ENCODE measurements at places on chromosomes 16 and 17.

DNA sequence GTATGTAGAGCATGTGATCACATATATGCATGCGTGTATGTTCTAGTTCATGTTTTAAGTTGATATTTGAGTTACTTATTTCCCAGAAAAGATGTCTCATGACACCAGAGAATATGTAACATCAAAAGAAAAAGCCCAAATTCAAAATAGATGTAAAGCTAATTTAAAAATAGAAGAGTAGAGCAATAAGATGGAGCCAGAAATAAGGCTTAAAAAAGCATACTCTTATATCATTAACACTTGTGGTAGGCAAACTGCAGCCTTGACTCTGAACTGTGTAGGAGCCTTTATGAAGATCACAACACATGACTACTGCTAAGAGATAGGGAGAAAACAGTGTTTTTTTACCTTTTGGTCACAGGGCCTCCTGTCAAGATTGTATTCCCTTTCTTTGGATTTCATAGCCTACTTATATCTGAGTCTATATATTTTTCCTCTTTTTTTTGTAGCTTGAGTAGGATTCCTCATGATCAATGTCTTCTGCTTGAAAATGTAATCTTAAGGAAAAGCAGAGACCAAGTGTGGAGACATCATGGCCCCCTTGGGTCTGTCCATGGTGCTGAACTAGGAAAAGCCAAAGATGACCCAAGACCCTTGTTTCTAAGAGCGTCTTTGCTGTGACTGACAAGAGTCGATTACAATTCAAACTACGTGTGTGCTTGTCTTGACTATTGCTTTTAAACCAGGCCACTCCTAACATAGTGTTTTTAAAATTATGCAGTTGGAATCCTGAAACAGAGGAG is 390.4 kb downstream of the SHISA9 start:
- DNase-seq = no peak

GRCh38 chr17:82321947-82322466 is 4.6 kb upstream of the CD7 start:
- no peak for DNase-seq

DNA sequence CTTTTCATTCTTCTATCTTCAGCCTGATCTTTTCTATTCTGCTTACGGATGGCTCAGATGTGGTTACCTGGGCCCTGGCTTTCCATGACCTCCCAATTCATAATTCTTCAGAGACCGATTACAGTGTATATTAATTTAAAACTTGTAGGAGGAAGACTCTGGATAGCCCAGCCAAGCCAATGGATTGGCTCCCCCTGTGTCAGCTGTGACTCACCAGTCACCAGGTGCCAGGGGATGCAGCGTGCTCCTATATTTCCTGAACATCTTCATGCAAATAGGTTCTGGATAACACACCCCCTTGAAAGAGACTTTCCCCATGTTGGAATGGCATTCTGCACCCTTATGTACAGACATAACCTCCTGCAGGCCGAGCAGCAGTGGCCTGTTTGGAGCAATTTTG is 208.3 kb upstream of the WSCD1 start:
- DNase-seq = no peak

- DNase-seq = no peak
Measured at GRCh38 chr17:64164596-64165285, 34.8 kb upstream of the ERN1 start.

GRCh38 chr17:41496803-41497484 is 7.2 kb upstream of the KRT36 start:
- peak; percentile 40 for DNase-seq

DNA sequence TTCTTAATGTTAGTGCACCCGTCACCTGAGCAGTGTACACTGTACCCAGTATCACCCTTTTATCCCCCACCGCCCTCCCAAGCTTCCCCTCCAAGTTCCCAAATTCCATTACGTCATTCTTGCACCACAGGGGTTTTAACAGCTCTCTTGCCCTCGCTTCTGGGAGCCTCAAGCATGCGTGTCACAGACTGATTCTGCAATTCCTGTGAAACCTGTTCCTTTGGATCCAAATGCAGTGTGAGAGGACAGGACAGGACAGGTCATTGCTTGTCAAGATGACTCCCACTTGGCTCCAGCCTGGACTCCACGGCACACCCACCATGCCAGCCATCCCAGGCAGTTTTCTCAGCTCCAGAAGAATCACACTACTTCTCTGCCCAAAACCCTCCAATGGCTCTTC is 44.1 kb downstream of the CYB5D2 start:
- DNase-seq = no peak

- peak; percentile 73 for DNase-seq
Measured at GRCh38 chr17:7004398-7005253, 7.8 kb upstream of the RNASEK start.

GRCh38 chr17:58316260-58316960 is 12.2 kb downstream of the TSPOAP1 start:
- DNase-seq = no peak

- DNase-seq = no peak
Measured at GRCh38 chr17:45129426-45129939, 2.8 kb downstream of the PLCD3 start.

DNA sequence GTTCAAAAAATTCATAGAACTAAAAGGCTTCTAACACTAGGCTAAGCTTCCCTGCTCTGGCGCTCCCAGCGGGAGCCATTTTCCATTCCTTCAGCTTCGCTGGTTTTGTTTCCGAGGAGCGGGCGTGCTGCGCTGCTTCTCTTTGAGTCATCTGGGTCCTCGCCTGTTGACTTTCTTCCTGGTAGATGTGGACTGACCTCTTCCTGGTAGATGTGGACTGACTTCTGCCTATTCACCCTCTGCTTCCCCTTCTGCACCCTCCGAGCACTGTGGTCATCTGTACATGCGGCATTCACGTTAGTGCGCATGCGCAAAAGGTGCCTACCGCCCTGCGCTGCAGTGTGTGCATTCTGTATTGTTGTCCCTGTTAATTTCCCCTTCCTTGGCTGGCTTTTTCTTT is 40.8 kb upstream of the SEC14L1 start:
- DNase-seq = no peak

- DNase-seq = no peak
Measured at GRCh38 chr17:49403514-49404289, 11.0 kb downstream of the PHB1 start.

GRCh38 chr16:15829460-15829859 is 27.4 kb downstream of the MYH11 start:
- DNase-seq = no peak

DNA sequence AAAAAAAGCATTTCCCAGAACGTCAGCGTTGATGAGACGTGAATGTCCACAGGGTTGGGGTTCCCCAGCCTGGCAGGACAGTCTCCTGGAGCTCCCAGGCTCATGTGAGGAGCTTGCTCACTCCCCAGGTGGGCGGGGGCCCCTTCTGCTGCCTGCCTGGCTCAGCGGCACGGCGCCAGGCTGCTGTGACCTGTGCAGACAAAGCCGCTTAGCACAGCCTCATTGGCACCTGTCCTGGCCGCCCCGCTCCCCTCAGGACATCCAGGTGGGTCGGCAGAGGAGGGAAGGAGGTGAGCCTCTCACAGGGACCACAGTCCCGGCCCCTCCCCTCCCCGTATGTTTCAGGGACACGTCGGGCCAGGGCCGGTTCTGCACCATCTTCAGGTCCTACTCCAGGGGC is 12.9 kb upstream of the WFIKKN1 start:
- no peak for DNase-seq

DNA sequence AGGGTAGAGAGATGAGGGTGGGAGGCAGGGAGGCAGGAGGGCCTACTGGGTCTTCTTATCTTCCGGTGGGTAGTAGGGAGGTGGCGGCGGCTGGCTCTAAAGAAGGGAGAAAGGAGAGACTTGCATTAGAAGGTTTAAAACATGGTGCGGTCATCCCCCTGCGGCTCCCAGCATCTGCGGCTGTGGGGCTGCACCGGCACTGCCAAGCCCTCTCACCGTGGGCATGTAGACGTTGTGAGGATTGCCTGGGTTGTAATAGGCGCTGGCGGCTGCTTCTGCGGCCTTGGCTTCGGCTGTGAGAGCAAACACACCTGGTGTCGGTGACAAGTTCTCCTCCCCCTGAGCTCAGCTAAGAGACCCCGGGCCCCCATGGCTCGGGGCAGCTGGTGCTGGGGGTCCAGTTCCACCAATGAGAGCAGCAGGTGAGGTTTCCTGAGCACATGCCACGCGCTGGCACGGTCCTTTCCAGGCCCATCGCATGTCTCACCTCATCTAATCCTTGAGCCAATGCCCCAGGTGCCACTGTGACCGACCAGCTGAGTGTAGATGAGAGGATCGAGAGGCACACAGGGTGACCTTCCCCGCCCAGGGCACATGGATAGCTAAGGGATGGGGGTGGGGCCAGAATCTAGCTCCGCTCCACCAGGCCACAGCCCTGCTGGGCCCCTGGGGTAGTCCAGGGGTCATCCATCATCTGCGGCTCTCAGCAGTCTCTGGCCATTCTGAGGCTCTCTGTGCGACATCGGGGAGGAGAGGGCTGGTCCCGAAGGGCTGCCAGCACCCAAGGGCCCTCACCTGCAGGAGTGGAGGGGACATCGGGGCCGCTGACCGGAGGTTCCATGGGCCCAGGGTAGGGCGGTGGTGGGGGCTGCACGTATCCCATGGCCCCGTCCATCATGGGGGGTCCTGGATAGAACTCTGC is 2.7 kb upstream of the UNC13D start:
- DNase-seq = no peak

- DNase-seq = no peak
Measured at GRCh38 chr17:9475101-9475658, 100.4 kb downstream of the STX8 start.

GRCh38 chr17:7552621-7553051 is 3.8 kb downstream of the TNFSF12 start:
- no peak for DNase-seq

- DNase-seq = no peak
Measured at GRCh38 chr16:69663846-69664245, 62.5 kb downstream of the NQO1 start.

- no peak for DNase-seq
Measured at GRCh38 chr16:3009568-3010390, 2.9 kb upstream of the CLDN9 start.

DNA sequence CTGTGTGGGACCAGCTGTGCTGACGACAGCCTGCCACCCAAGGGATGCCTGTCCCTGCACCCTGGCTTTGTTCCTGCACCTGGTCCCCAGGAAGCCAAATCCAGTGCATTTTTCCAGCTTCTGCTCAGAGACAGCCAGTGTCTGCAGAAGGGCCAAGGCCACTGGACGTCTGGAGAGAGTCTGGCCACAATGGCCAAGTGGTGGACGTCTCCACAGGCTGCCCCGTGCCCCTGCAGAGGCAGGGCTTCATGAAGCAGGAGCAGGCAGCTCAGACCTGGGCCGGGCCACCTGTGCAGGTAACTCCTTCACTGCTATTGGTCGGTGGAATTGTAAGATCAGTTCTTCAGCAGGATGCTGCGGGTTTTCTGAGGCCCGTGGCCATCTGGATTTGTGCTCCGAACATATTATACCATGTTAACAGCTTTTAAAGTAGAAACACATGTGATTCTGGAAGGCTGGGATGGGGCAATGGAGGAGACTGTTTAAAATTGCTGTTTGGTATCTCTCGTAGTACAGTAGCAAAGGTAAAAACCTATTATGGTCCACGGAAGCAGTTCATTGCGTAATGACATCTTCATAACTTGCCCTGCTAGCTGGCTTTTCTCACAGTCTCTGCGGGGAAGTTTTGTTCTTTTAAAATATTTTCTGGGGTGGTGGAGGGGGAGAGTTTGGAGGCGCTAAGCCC is 185.3 kb downstream of the CCDC182 start:
- no peak for DNase-seq

- DNase-seq = no peak
Measured at GRCh38 chr17:36926226-36926625, 11.0 kb upstream of the LHX1 start.

GRCh38 chr17:61286449-61286848 is 113.2 kb upstream of the TBX2 start:
- DNase-seq = no peak

GRCh38 chr17:76702076-76702475 is 8.7 kb downstream of the MXRA7 start:
- no peak for DNase-seq

- DNase-seq = no peak
Measured at GRCh38 chr17:7352910-7353635, 1.1 kb downstream of the KCTD11 start.

GRCh38 chr17:64024781-64025731 is 4.6 kb upstream of the ICAM2 start:
- no peak for DNase-seq

DNA sequence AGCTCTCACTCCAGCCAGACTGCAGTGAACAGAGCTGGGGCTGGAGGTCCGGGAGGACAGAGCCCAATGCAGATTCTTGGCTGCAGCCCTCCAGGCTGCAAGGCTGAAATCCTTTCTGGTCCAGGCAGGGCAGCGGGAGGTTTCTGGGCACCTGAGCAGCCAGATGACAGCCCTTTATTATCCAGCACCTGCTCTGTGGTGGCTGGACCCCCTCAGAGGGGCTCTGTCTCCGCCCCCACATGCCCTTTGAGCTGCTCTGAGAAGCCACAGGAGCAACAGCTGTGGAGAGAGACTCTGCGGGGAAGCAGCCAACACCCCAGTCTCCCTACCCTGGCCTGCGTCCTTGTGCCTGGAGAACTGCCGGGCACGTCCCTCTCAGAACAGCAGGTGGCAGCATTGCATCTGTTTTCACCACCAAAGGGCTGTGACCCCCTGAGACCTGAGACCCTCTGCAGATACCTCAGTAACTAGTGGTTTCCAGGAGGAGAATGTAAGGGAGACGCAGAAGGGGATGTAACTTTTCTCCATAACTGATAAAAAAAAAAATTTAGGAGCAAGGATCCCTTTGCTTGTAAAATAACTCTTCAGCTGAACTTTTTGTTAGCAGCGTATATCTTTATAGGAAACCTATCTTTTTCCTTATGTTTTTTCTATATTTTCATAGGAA is 3.7 kb upstream of the CNP start:
- DNase-seq = peak; percentile 51

DNA sequence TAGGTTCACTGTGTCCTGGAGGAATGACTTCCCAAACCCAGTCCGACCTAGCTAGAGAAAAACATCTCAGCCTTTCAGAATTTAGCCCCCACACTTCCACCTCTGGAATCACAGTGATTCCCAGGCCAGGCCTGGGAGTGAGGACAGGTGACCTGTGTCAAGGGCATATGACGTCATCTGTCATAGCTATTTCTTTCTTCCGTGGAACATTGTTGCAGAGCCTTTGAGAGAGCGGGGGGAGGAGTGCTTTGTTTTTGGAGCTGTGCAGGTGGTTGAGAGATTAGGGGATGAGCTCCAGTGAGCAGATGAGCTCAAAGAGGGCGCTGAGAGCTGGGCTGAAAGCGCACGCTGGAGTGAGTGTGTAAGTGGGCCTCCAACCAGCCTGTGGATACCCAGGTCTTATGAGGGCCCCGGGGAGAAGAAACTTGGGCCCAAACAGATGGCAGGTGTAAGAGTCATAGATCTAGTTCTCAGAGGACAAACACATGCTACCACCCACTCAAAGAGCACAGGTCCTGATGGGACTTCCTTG is 344.8 kb downstream of the SNX29 start:
- DNase-seq = peak; percentile 87

Data from NCI-H345 (cell line).